ENCODE measurements at places on chromosomes 1 and 21.

GRCh38 chr1:115641762-115642167, at the start of gene VANGL1:
Gene VANGL1, plus strand, starts transcription at chr1:115641970. Its CDS starts 9,444 bp downstream, at chr1:115651414.
- peak; percentile 73 for DNase-seq

DNA sequence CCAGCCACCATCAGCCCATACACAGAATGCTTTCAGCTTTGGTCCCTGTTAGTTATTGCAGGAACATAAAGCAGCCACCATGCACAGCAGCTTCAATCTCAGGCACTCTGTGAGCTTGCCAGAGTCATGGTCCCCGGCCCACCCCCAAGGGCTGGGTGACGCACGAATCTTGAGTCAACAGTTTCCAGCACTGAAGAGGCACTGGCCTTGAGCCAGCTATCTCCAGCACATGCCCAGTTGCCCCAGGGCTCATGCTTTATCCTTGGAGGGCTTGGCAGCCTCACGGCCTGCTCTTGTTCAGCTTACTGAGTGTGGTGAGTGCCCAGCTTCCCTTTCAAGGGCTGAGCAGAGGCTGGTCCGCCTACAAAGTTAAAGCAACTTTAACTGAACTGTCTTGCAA, 200.7 kb upstream of the RAB4A start:
- DNase-seq, result peak; percentile 61

GRCh38 chr1:8061210-8061609, 35.1 kb upstream of the ERRFI1 start:
- peak; percentile 99 for DNase-seq

GRCh38 chr1:98211271-98211845, 290.5 kb upstream of the DPYD start:
- no peak for DNase-seq

GRCh38 chr1:237740846-237741245, 149.9 kb downstream of the ZP4 start:
- DNase-seq, result no peak

GRCh38 chr1:7335224-7335879, 435.7 kb upstream of the VAMP3 start:
- peak; percentile 23 for DNase-seq

- DNase-seq, result peak; percentile 88
Observed at GRCh38 chr1:18926315-18927081, 24.1 kb upstream of the ALDH4A1 start.

DNA sequence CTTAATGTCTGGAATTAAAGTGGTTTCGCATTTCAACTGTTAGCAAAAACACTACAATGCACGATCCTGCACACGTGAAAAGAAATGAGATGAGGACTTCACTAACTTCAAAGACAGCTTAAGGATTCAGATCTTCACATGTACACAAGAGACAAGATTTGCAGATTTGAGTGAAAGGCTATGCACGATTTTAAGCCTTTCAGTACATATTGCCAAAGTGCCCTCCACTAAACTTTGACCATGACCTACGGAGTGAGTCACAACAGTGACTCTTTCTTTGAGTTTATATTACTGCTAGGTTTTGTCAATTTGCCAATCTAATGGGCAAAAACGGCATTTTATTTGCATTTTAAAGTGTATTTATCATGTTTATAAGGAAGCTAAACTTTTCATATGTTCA, 41.2 kb upstream of the CR1L start:
- peak; percentile 51 for DNase-seq

DNA sequence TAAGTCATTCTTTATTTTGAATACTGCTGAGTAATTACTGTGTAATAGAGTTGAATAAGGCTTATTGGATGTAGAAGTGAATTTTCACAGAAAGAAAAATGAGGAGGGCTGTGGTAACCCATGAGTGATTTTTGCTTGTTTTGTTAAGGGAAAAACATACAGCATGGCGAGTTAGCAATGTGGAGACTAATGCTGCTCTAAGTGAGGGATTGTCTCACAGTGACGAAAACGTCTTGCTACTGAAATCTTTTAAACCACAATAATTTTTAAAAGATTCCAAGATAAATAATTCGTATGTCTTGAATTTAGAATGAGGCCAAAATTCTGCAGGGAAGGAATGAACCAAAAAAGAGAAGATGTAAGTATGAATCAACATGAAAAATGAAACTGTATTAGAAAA, 16.2 kb upstream of the PLA2G4A start:
- DNase-seq, result peak; percentile 94

DNA sequence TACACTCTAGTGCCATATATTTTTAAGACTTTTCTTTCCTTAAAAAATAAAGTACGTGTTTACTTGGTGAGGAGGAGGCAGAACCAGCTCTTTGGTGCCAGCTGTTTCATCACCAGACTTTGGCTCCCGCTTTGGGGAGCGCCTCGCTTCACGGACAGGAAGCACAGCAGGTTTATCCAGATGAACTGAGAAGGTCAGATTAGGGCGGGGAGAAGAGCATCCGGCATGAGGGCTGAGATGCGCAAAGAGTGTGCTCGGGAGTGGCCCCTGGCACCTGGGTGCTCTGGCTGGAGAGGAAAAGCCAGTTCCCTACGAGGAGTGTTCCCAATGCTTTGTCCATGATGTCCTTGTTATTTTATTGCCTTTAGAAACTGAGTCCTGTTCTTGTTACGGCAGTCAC, 25.2 kb downstream of the PSEN2 start:
- DNase-seq, result no peak

GRCh38 chr1:155105604-155106011, 22.1 kb upstream of the EFNA1 start:
- DNase-seq, result peak; percentile 21

DNA sequence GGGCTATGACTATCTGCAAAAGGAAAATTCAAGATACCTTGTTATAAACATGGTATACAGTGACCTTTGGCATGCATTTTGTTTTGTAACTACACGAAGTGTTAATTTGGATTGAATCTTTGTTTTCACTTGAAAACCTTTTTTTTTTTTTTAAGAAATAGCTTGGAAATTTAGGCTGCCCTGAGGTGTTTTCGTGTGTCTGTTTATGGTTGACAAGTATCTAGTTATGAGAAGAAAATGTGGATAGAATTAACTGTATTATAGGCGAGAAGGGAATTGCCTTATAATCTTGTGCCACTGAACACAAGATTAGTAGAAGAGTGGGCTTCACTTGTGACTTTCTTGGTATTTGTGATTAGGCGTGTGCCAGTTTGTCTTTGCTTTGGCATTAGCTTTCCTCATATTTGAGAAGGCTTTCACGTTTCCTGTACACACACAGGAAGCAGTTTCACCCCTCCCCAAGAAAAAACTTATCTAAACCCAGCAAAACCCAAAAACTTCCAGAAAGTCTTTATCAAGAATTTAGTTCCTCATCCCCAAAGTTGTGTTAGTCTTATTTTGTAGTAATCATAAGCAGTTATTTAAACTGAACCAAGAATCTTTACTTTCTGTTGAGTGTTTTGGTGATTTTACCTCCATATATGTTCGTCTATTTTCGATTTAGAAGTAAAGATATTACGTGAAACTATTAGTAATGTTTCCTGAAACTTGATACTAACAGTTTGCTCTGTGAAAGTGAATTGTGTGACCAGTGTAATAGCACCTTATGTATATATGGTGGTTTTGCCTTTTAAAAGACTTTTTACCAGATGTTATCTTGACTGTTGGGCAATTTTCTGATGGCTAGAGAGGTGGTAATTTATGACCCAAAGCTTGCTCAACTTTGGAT, 3.8 kb downstream of the DYRK1A start:
- peak; percentile 83 for DNase-seq
